ENCODE measurements at places on chromosomes 12 and 14. TPM values are rescaled to one million over a fixed set of nuclear protein-coding genes. Genes with fewer than 3 reads are reported as not detected.

The NYNRIN gene
- total RNA-seq, result 6.0 TPM

The PRORP gene
- total RNA-seq, result 21.5 TPM

The SLC6A12 gene
- not detected for total RNA-seq

The CCDC175 gene
- not detected for total RNA-seq

The SPTB gene
- 102 TPM for total RNA-seq

The BIN2 gene
- 2.1 TPM for total RNA-seq

The TMTC2 gene
- total RNA-seq, result 3.2 TPM

DNA sequence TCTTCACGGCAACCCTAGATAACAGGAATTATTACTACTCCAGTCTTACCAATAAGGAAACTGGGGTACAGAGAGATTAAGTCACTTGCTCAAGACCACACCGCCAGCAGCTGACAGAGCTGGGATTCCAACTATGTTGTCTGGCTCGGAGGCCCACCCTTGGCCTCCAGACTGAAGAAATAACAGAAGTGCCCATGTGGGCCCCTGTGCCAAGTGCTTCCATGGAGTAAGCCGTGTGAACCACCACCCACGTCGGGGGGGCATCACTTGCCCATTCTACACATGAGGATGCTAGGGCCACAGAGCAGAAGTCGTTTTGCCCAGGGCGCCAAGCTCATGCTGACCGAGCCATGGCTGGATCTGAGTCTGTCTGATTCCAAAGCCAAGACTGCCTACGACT, 926 bp upstream of the CMKLR1 start:
- DNase-seq, result peak; percentile 71

DNA sequence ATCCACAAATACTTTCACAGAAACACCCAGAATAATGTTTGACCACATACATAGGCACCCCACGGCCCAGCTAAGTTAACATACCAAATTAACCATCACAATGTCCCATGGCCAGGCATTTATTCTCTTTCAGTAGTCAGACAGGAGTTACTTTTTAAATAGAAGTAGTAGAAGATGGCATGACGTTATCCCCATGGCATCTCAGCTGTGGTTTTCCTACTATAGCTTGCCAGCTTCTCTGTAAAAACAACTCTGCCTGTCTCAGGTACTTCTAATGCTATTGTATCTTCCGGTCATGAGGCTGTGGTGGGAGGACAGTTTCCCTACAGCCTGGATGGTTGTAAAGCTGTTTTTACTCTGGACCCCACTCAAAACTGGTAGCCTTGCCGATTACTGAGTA, 19.3 kb downstream of the CTSG start:
- no peak for DNase-seq

GRCh38 chr14:54502602-54503001, 7.1 kb upstream of the CGRRF1 start:
- DNase-seq, result no peak

- no peak for DNase-seq
These were observed 188.2 kb downstream of the NAV3 start for GRCh38 chr12:78018939-78019338.

DNA sequence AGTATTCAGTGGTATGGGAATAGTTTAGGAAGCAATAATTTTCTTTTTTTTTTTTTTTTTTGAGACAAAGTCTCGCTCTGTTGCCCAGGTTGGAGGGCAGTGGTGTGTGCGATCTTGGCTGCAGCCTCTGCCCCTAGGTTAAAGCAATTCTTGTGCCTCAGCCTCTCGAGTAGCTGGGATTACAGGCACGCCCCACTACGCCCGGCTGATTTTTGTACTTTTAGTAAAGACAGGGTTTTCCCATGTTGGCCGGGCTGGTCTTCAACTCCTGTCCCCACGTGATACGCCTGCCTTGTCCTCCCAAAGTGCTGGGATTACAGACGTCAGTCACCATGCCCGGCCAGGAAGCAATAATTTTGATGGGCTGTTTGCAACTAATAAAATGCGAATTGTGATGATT, 62.1 kb downstream of the ATG14 start:
- DNase-seq, result no peak

DNA sequence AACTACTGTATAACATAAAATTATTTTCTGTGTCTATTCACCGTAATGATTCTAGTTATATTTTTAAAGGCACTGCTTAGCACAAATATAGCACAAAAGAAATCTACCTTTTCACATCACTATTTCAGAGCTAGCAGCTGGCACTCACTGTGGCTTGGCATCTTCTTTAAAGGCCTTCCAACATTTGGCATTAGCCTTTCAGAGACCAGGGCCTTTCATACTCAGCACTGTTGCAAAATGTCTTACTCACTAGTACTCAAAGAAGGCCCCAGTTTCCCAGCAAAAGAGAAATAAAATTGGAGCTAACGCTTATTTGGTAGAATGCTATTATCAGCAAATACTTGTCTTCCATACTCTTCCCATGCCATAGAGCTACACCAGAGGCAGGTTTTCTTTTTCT, 238.4 kb downstream of the MED13L start:
- no peak for DNase-seq

DNA sequence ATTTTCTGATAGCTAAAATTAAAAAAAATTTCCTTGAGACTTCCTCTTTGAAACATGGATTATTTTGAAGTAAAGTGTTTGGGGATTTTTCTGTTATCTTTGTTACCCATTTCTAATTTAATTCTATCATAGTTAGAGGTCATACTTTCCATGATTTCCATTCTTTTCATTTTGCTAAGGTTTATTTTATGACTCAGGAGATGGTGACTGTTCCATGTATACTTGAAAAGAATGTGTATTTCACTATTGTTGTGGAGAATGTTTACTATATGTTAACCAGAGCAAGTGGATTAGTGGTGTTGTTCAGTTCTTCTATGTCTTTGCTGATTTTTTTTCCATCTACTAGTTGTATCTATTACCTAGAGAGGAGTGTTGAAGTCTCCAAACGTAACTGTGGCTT, 250.5 kb upstream of the PELI2 start:
- DNase-seq, result no peak

DNA sequence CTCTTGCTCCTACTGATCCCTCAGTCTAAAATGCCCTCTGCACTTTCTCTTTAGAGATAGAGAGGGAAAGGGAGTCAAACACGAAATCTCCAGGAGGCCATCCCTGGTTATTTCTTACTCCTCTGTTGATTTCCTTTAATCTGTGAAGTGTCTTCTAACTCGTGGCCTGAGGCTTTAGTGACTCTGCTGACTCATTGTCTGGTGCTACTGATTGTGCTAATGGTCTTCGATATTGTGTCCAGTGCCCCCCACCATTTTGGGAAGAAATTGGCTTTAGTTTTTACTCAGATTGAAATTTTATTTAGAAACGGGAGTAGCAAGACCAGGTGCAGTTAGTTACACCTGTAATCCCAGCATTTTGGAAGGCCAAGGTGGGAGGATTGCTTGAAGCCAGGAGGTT, 839 bp downstream of the CLEC9A start:
- DNase-seq, result no peak

GRCh38 chr14:78847801-78848200, 677.6 kb downstream of the NRXN3 start:
- DNase-seq, result no peak

GRCh38 chr12:14954269-14954668, 7.1 kb downstream of the ARHGDIB start:
- no peak for DNase-seq

GRCh38 chr12:43676183-43676813, 82.3 kb downstream of the PUS7L start:
- DNase-seq, result no peak

GRCh38 chr14:60215520-60216420, 33.3 kb upstream of the PPM1A start:
- no peak for DNase-seq

DNA sequence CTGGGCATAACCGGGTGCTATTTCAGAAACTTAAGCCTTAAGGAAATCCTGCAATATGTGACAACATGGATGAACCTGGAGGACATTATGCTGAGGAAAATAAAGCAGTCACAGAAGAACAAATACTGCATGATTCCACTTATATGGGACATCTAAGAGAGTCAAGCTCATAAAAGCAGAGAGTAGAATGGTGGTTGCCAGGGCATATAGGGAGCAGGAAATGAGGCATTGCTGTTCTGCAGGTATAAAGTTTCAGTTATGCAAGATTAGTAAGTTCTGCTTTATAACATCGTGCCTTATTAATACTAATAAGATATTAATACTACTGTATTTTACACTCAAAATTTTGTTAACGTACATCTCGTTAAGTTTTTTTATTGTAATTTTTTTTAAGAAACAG, 124.2 kb upstream of the ATF1 start:
- no peak for DNase-seq

GRCh38 chr12:1505576-1505975, 88.8 kb downstream of the FBXL14 start:
- DNase-seq, result no peak

DNA sequence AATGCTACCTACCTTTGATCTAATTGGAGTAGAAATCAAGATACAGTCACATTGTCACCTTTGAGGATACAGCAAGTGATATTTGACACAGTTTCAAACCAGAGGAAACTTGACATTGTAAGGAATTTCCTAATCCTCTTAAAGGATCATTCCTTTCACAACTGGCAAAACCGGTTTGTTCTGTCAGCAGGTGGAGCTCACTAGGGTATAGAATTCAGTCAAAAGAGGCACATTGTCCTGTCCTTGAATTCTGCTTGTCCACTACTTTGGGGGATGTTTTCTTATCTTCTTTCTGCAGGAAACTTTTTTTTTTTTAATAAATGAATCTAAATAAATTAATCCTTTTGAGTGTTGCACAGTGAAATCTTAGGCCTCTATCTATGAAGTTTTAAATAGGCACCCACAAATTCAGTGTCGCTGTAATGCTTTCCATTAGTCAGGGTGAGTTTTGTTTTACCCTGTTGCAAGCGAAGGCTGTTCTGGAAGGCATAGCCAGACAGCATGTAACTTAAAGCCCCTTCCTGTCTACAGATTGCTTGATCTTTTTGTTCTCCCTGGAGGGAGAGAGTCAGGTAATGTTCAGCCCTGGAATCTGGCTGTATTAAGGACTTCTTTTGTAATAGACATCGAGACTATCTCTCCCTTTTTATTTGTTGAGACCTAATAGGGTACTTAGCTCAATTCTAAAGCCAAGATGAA, 285.0 kb upstream of the RGS6 start:
- DNase-seq, result no peak

- no peak for DNase-seq
These were observed 194.4 kb downstream of the EMP1 start for GRCh38 chr12:13390918-13391317.

DNA sequence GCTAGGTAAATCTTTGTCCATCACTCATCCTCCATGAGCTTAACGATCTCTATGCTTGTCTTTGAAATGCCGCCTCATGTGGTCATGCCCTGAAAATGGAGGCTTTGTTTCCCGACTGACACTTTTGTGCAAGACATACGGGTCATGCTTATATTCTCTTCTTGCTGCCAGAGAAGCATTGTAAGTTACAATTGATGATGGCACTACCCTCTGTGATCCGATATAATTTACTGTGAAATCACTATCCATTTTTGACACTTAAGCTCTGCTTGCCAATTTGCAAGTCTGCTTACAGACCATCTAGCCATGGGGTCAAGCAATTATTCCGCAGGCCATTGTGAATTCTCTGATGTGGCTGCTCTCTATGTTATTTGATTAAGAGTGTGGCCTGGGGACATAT, 650.0 kb downstream of the FLRT2 start:
- no peak for DNase-seq

DNA sequence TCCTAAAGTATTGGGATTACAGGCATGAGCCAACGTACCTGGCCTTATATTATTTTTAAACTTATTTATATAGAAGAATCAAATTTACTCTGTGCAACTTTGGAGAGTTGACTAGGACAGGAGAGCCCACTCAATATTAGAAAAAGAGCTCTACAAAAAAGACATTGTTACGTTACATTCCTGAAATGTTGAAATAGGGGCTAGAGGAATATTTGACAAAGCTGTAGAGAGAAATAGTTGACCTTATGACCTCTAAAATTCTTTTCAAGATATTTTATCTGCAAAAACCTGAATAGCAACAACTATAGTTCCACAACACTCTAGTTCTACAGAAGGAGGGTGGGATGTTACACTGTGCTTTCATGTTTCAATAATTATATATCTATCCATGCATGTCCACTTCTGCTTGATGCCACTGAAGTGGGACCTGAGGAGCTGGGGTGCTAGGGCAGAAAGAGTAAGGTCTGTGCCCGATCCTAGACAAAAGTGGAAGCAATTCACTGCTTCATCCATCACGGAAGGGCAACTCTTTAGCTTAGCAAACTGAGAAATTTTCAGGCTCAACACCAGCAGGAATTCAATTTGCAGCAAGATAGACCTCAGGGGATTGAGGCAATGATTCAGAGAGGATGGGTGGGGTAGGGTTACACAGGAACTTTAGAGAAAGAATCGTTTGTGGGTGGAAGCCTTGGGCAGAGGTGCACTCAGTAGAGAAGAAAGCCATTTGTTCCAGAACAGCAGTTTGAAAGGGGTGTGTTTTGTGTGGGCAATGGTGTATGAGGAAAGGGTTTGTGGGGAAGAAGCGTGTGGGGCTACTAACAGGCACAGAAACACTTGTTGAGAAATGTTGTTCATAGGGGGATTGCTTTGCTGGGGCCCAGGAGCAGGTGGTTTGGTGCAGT, 16.0 kb upstream of the RNASE10 start:
- DNase-seq, result no peak

DNA sequence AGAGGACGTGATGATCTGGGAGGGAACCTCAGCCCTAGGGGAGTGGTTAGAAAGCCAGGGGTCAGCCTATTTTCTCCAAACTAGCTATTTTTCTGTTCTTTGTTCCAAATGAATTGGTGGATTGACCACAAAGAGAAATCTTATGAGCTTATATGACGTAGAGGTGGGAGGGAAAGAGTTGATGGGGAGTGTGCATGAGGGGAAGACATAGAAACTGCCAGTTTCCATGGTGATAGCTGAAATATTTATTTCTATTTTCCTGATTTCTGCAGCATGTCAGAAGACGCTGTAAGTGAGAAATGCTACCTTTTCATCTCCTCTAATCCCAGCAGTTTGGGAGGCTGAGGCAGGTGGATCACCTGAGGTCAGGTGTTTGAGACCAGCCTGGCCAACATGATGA, 51.4 kb upstream of the CISTR start:
- no peak for DNase-seq

DNA sequence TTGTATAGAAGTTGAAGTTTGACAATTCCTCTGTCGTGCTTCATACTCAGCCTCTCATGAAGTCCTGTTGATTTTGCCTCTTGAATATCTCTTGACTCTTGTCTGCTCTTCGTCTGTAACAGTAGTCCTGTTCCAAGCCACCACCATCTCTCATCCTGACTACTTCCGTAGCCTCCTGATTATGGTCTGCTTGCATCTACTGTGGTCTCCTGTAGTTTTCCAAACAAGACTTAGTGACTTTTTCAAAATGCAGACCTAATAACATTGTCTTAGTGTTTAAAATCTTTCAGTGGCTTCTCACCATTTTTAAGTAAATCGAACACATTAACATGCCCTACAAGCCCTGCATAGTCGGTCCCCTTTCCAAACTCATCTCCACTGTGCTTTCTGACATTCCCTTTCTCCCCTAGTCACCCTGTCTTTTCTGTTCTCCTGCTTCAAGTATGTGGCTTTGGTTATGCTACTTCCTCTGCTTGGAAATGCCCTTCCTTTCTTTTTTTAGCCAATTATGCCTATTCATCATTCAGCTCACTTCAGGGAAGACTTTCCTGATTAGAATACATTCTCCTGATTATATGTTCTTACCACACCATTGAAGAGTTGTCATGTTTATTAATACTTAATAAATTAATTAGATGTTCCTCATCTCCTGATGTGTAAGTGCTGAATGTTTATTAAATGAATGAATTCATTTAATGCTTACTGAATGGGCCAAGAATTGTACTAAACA, 2.0 kb downstream of the SCYL2 start:
- no peak for DNase-seq

Measured in right atrium auricular region (tissue), 2 donors.